ENCODE measurements at places on chromosomes 4 and X.

- DNase-seq, result no peak
Measured at GRCh38 chrX:81378560-81378959, 176.7 kb downstream of the SH3BGRL start.

DNA sequence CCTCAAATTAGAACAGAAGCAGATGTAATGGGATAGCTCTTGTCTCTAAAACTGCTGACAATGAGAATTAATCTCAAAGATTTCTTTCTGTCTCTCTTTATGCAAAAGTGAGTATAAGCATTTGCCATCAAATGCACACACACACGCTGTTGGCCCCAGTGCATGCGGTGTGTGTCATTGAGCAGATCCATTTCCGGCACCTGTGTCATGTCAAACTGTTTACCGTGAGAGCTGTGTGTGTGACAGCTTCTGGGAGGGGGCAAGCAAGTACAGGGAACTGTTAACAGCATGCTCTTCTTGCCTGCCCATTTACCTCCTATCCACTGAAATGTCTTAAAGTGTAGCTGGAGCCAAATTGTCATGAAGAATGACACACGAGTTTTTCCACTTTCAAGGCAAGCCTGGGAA is 297.9 kb upstream of the FAT4 start:
- DNase-seq, result no peak

DNA sequence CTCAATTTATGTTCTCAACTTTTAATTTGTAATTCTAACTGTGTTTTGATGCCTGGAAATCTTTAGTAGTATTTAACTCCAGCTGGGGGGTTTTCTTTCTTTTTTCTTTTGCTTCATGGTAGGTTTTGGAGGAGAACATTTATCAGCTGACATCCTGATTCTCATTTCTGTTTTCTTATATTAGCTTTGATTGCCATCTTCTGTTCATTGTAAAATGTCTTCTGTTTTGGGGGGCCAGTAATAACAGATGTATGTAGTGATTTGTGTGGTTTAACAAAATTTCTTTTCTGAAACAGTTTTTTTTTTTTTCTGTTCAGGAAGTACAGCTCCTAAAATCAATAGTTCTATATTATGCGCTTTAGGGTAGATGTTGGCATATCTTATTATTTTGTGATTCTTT is 182.2 kb downstream of the GABRB1 start:
- DNase-seq, result no peak

DNA sequence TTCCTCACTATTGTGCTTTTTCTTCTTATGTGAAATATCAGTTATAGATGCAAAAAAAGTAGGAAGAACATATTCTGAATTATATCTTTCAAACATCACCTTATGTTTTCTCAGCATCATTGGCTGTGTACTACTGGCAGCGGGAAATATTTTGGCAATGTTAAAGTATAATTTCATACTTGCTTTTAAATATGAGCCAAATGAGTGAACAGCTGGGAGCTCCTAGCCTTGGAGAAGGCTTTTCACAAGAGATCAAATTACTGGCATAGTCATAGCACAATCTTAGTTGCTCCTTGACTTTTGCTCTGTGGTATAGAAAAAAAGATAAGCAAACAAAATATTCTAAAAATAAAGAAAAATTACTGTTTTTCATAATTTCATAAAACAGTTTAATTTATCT is 1575.8 kb upstream of the PABPC4L start:
- DNase-seq, result no peak

DNA sequence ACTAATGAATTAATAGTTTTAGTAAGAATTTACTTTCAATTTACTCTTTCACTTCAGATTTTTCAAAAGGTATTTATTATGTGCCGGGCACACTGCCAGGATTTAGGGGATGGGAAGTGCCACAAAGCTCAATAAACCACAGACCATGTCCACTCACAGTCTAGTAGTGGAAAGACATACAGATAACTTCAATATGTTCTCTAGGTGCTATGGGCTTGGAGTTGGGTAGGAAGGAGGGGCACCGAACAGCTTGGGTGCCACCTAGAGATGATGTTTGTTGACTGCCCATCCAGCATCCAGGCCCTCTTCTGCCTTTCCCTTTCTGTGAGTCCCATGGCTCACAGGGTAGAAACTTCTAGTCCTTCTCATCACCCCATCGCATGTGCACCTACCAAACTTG is 17.8 kb downstream of the MFAP3L start:
- DNase-seq, result no peak

DNA sequence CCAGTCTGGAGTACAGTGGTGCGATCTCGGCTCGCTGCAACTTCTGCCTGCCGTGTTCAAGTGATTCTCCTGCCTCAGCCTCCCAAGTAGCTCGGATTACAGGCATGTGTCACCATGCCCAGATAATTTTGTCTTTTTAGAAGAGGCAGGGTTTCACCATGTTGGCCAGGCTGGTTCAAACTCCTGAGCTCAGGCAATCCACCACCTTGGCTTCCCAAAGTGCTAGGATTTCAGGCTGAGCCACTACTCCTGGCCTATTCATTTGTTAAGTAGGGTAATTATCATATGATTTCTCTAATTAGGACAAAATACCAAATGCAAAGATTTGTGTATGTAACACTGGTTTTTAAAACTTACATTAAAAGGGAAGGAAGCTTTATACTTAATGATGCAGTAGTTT is 137.8 kb downstream of the GPM6A start:
- DNase-seq, result no peak

DNA sequence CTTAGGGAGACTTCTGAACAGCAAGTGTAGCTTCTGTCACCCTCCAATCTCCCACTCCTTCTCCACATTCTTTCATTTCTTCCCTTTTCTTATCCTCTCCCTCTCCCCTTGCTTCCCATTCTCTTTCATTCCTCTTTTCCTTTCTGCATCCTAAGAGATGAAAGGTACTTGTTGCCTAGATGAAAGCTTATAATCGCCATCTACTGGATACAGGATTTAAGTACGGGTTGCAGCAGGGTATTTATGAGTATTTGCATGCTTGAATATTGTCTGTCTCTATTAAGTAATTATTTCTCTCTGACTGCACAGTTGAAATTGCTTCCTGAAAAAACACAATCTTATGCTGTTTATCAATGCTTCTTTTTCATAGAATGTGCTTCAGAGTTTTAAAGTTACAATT is 174.0 kb upstream of the TENT5D start:
- no peak for DNase-seq

DNA sequence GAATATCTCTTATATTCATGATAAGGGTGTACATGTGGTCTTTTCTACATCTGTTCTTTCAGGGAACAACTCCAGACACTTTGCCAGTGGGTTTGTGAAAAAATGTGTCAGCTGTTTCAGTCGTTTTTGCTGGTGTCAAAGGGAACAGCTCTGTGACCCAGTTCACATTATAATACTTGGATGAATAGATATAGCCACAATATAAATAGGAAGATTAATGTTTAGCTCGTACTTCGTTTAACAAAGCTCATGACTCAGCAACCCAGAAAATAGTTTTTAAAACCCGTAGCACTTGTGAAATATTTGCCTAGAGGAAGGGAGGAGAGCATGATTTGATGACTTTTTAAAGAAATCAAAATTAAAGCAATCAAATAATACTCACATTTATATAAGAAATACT is 7.9 kb downstream of the LIAS start:
- no peak for DNase-seq

DNA sequence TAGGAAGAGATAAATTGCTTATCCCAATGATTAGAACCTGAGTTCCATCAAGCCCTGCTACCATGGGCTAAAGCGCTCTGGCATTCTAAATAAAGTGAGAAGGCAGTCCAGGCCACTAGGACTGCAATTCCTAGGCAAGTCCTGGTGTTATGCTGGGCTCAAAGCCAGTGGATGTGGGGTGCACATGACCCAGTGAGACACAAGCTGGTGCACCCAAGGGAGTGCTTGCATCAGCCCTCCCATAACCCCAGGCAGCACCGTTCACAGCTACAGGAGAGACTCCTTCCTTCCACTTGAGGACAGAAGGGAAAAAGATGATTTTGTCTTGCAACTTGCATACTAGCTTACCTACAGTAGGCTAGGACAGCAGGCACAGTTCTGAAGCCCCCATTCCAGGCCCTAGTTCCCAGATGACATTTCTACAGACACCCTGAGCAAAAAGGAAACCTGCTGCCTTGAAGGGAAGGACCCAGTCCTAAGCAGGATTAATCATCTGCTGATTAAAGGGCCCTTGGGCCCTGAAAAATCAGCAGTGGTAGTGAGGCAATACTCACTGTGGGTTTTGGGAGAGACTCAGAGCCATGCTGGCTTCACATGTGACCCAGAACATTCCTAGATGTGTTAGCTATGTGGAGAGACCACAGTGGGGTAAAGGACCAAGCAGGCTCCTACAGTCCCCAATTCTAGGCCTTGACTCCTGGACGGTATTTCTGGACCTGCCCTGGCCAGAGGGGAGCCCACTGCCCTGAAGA is 77.8 kb downstream of the KLHL13 start:
- DNase-seq, result no peak

- no peak for DNase-seq
Measured at GRCh38 chrX:153861733-153862310, 24.2 kb downstream of the L1CAM start.

- DNase-seq, result no peak
Measured at GRCh38 chr4:38497121-38497520, 166.9 kb upstream of the KLF3 start.

- DNase-seq, result no peak
Measured at GRCh38 chrX:10564484-10564883, 55.9 kb downstream of the MID1 start.

DNA sequence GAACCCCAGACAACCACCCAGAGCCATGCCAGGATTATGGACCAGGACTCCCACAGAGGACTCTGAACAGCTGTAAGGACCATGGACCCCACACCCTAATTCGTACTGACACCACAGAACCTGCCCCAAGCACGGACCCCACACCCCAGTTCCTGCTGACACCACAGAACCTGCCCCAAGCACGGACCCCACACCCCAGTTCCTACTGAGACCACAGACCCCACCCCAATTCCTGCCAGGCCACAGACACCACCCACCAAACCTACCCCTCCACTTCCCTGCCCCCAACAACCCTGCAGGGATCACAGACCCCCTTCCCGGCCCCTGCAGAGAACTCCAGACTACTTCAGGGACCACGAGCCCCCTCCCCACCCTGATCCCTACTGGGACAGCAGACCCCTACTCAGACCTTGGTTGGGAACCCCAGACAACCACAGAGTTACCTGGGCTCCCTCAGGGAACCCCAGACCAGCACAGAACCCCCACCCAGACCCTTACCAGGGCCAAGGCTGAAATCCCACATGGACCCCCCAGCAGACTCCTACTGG is 1.4 kb upstream of the DHRSX start:
- DNase-seq, result no peak

DNA sequence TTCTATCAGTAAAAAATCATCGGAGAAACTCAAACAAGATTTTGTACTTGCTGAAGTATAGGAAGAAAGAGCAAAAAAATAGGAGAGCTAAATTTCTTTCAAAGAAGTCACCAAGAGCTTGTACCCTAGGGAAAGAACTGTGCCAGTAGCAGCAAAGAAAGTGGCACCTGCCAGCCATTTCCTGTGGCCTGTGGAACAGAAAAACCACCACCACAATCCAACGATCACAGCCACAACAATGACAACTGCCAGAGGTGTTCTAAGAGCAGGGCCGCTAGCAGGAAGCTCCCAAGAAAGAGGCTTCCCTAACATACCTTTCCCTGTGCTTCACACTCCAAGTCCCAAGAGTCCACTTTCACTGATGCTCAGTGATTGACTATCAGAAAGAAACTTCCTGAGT is 266.1 kb upstream of the GPC4 start:
- no peak for DNase-seq

- DNase-seq, result no peak
Measured at GRCh38 chr4:153248641-153249198, 44.5 kb downstream of the TRIM2 start.

DNA sequence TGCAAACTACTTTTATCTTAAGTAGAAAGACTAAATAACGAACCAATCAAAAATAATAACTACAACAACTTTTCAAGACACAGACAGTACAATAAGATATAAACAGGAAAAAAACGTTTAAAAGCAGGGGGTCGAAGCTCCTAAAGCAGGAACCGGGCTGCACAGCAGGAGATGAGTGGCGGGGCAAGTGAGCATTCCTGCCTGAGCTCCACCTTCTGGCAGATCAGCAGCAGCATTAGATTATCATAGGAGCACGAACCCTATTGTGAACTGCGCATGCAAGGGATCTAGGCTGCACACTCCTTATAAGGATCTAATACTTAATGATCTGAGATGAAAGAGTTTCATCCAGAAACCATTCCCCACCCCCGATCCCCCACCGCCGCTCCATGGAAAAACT is 146.2 kb downstream of the TEX11 start:
- DNase-seq, result no peak

DNA sequence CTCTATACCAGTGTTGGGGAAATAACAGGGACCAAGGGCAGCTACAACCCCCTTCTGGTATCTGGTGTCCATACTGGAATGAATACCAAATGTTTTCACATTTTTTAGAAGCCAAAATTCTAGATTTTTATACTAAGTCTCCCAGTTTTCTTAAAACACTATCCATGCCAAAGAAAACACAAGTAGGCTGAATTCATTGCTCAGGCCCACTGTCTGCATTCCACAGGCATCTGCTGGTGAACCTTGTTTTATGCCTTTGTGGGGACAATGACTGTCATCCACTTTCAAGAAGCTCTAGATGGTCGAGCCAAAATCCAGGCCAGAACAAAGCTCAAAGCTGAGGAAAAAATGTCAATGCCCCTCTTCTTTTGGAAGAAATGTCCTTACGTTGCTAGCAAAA is 213.4 kb upstream of the RASGEF1B start:
- no peak for DNase-seq

- DNase-seq, result no peak
Measured at GRCh38 chr4:127469542-127469941, 163.2 kb upstream of the INTU start.

DNA sequence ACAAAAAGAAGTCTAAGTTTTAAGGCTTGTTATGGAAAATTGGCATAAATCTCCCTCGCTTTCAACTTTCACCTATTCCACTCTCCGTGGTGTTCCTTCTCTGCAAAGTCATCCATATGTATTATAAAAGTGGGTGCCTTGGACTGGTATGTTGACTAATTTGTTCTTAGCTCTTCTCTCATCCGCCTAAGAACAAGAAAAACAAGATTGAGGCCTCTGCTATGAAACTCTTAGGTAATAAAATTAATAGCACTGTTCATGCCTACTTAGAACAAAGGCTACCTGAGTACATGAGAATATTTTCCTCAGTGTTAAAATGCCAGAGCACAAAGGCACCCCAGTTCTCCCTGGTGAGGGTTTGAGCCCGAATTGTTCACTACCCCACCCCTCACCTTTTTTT is 1.3 kb downstream of the CNGA1 start:
- DNase-seq, result no peak

GRCh38 chr4:119795986-119796578 is 167.5 kb upstream of the PDE5A start:
- no peak for DNase-seq

GRCh38 chrX:17560385-17560784 is 176.9 kb upstream of the SCML1 start:
- DNase-seq, result no peak

DNA sequence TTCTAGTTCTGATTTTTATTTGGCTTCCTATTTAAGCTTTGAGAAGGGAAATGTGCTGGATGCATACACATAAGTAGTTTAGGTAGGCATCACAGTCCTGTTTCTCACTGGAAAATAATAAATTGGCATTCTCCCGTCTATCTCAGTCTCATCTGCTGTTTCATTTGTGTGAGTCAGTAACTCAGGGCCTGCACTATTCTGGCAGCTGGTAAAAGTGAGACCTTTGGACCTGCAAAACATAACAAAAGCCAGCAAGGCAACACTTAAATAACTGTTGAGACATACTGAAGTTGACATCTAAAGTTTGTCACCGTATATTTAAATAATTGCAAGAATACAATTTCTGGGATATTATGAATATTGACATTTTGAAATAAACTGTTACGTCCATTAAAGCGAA is 8.6 kb upstream of the UBQLN2 start:
- no peak for DNase-seq

- no peak for DNase-seq
Measured at GRCh38 chr4:125483278-125483677, 168.5 kb downstream of the FAT4 start.
